ENCODE measurements at places on chromosomes 4 and X.

DNA sequence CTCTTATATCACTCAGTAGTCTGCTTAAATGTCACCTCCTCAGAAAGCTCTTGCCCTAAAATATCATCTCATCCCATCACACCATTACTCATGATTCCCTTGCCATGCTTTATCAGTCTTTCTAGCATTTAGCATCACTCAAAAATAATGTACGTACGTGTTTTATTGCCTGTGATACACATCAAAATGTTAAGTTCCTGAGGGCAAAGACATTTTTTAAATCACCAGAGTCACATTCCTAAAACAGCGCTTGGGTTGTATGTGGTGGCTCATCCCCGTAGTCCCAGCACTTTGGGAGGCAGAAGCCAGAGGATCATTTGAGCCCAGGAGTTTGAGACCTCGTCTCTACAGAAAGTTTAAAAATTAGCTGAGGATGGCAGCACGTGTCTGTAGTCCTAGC lies 21.3 kb upstream of the PDLIM5 start:
- DNase-seq: no peak

GRCh38 chrX:115399306-115399705 lies 109.8 kb downstream of the LUZP4 start:
- no peak for DNase-seq

DNA sequence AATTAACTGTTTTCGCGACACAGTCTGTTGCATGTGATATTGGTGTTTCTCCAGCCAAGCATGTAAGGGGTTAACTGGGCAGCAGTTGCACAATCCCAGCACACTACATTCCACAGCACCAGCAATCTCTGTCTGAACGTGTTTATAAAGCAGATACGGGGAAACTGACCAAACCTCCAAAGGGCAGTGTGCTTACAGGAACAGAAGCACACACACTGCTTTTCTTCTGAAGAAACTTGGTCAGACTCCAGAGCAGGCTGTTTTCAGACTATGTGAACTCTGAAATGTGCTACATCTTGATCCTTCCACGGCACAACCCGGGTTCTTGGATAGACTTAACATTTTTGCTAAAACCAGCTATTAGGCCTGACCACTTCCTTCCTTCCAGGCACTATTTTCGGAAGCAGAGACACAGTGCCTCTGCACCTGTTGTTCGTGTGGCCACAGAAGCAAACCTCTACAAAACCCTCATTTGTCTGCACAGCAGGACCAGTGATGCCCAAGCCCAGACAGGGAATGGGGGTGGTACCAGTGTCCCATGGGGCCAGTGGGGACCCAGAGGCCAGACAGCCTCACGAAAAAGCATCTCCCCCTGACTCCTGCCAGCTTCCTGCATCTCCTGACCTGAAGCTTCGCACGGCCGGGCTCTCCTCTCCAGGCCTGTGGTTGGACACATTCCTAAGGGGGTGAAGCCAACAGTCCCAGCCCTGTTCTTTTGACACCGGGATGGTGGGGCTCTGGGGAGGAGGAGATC lies 90.1 kb downstream of the IRF2 start:
- DNase-seq: no peak

- DNase-seq: no peak
Observed at GRCh38 chrX:132532913-132533312, 44.1 kb upstream of the MBNL3 start.

DNA sequence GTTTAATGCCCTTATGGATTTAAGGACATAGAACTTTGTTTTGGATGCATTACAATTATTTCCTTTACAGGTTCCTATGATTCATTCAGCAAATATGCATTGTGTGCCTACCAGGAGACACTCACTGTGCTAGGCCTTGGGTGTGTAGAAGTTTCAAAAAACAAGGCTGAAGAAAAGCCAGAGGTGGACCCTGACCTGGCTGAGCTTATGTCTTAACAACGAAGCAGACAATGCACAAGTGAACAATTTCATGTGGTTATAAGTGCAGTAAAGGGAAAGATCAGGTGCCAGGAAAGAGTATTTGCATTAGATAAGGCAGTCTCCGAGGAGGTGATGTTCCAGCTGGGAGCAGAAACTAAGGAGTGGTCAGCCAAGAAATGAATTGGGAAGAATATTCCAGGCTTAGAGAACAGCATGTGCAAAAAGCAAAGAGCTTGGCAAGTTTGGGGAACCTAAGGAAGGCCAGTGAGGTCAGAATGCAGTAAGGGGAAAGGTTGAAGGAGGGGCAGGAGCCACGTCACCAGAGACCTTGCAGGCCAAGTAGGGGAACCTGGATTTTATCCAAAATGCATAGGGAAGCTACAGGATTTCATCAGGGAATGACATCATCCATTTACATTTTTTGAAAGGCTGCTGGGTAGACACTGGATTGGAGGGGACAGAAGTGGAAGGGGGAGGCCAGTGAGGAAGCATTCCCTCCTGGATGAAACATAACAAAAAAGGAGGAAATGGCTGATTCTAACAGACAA lies 193.6 kb downstream of the SOWAHB start:
- DNase-seq: no peak

- DNase-seq: no peak
Observed at GRCh38 chr4:139839403-139840031, 173.9 kb downstream of the MGST2 start.

GRCh38 chrX:74613370-74614092 lies 893 bp downstream of the RLIM start:
- DNase-seq: no peak

GRCh38 chrX:38275615-38276014 lies 51.7 kb downstream of the RPGR start:
- DNase-seq: no peak

GRCh38 chr4:42985976-42986375 lies 93.5 kb downstream of the GRXCR1 start:
- DNase-seq: no peak

GRCh38 chr4:120232050-120232449 lies 165.4 kb upstream of the MAD2L1 start:
- DNase-seq: no peak

GRCh38 chr4:83604321-83604720 lies 68.4 kb downstream of the GPAT3 start:
- DNase-seq: no peak

DNA sequence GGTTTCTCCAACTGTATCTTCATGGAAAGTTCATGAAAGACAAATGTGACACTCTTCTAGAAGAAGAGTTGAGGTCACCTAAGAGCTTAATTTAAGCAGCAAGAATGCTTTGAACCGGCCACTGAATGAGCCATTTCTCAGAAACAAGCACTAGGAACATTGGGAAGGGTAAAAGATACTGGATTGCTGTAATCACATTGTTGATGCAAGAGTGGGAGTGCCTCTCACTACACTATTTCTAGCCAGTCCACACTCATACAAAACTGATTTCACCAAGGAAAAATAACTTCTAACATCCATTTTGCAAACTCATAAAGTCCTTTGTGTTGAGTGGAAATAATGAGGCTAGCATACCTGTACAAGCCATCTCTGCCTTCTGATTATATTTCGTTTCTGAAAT lies 220.3 kb downstream of the RELL1 start:
- DNase-seq: no peak

DNA sequence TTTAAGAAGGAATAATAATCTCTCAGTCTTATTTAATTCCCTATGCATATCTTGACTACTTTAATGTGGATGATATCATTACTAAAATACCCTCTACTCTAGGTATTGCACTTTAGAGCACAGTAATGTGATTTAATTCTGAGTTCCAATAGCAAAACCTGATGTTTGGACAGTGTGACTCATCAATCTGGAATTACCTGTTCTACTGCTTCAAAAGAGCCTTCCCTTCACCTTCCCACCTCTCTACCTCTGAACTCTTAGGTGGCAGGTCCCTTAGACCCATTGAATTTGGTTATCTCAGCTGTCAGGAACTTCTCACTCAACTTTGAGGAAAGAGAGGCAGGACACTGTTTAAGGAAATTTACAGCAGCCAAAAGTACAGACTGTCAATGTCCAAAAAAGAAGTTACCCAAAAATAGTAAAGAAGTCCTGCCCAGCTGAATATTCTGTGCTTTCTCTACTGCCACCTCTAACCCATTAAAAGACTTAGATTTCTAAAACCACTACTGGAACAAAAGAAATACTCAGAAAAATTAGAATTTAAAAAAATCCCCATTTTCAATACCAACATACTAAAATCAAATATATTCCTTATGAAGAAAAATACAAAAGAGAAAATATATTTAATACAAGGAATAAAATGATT lies 123.1 kb upstream of the GPM6A start:
- DNase-seq: no peak

GRCh38 chrX:140822861-140823260 lies 113.3 kb downstream of the LINC00632 start:
- DNase-seq: no peak

DNA sequence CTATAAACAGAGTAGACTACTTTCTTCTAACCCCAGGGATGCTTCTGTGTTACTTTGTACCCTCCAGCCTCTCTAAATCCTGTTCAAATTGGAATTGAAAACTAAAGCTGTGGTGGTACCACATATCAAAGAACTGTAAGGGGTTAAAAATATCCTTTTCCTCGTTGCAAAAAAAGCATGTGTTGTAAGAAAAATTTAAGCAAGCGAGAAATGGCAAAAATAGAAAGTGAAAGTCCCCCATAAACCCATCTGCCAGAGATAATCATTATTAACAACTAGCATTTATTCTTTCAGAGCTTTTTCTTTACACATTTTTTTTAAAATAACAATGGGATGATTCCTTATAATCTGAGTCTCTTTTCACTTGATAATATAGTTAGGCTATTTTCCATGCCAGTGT lies 40.6 kb downstream of the TMEM164 start:
- no peak for DNase-seq

Data from stimulated activated CD8-positive, alpha-beta memory T cell treated with anti-CD3 and anti-CD28 coated beads, Interleukin-7, amount 100 ng/mL, for 4 hours (primary cell).